ENCODE measurements at places on chromosomes 2 and 18.

- no peak for DNase-seq
Measured at GRCh38 chr2:46329340-46329739, 32.1 kb downstream of the EPAS1 start.

DNA sequence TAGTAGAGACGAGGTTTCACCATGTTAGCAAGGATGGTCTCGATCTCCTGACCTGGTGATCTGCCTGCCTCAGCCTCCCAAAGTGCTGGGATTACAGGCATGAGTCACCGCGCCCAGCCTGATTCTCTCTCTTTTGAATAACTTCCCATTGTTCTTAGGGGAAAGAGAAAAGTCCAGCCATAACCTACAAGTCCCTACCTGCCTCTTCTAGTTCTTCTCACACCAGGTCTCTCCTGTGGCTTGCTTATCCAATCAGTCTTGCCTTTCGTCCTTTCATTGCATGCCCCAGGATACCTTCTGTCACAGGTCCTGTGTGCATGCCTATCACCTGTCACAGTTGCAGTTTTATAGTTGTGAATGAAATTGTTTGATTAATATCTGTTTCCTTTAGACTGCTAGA, 148.1 kb downstream of the SLC4A3 start:
- no peak for DNase-seq

- no peak for DNase-seq
Measured at GRCh38 chr2:182649316-182649715, 66.7 kb upstream of the DNAJC10 start.

GRCh38 chr18:62485684-62486083, 37.1 kb upstream of the ZCCHC2 start:
- DNase-seq: no peak

- DNase-seq: no peak
Measured at GRCh38 chr2:219706823-219707281, 79.4 kb downstream of the SLC4A3 start.

- no peak for DNase-seq
Measured at GRCh38 chr2:152613235-152613634, 104.0 kb downstream of the PRPF40A start.

DNA sequence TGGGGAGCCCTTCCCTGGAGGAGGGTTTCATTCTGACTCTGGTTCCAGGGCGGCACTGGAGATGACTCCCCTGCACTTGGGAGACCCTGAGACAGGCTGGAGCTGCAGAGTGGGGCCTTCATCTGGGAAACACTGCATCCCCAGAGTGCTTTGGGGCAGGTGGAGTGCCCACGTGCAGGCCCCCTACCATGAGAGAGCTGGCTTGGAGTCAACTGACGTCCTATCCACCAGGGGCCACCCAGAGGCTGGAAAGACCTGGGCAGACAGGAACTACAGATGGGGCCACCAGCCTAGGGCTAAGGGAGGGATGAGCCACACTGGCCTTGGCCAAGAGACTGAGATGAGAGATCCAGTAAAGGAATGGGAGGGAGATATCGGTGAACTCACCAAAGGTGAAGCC, 153.8 kb downstream of the ASB1 start:
- no peak for DNase-seq

- DNase-seq: no peak
Measured at GRCh38 chr2:128390991-128391630, 72.4 kb upstream of the HS6ST1 start.

- no peak for DNase-seq
Measured at GRCh38 chr18:32612651-32613050, 142.0 kb upstream of the GAREM1 start.

DNA sequence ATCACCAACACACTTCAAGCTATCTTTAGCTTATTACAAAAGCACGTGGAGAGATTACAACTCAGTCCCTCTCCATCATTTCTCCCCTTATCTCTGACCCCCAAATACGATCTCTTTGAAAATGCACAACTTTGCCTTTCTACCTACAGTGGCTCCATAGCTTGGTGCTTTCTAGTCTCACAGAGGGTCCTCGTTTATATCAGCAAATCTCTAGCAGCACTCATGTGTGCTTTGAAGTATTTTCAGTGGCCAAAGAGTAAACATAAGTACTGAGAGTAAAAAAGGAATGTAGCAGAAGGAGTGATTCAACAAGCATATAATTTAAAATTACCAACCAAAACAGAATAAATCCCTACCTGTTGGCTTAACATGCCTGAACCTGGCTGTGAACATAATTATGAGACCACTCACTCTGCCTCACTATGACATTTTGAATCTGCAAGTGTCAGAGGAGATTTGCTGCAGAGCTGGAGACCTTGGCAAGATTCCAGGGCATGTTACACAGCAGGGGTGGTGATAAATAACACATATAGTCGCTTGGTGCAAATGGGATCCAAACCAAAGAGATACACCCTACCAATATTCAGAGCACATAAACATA, 54.6 kb downstream of the LAMA3 start:
- no peak for DNase-seq

- DNase-seq: no peak
Measured at GRCh38 chr2:231124838-231125568, at the start of gene HTR2B. Gene HTR2B, minus strand, starts transcription at chr2:231125042. Its CDS starts 1,278 bp downstream, at chr2:231123764.

DNA sequence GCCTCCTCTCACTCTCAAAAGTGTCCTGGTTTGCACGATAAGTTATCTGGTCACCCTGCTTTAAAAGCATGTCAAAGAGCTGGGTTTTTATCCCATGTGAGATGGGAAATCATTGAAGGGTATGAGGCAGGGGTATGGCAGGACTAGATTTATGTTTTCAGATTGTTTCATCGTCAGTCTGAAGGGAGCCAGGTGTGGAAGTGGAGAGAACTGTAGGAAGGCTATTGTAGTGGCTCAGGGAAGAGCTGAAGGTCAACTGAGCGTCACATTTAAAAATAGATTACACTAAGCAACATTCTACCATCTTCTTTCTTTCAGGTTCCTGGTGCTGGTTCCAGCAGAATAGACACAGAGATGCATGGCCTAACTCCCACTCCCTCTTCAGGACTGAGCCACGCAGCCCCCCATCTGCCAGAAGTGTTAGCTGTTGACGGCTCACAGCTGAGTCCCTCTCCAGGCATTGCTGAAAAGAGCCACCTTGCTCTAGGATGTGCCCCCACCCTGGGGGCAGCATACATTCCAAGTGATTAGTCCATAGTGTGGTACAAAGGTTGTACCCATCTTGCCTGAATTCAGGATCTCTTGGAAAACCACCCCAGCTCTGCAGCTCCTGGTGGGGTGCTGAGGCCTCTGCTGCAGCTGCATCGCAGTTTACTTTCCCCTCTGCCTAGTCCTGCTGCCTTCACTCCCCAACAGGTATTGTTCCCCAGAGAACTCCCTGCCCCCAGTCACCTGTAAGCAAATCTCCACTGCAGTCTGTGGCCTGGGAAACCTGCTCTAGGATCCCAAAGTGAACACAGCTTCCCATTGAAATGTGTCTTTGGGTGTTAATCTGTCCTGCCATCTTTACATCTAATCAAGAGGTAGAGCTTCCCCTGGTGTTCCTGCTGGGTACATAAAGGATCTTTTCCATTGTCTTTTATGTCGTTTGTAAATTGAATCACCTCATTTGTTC, 79.5 kb upstream of the KLF7 start:
- DNase-seq: no peak

DNA sequence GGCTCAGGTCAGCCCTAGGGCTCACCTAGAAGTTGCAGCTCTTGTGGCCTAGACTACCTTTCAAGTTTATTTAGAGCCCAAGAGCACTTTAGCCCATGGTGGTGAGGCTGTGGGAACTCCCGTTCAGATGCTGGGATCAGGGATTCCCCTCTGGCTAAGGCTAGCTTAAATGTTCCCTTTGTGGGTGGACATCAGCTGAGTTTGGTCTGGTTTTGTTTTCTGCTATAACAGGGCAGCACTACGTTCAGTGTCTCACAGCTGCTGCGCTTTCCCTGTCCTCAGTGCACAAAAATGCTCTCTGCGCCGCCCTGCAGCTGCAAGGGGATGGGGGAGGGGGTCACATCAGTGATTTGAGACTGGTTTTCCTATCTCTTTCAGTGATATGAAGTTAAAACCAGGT, 170.5 kb upstream of the KCNJ3 start:
- DNase-seq: no peak

- DNase-seq: no peak
Measured at GRCh38 chr18:59640721-59641120, 56.5 kb downstream of the CCBE1 start.

GRCh38 chr18:79133724-79134123, 64.5 kb downstream of the ATP9B start:
- DNase-seq: no peak

DNA sequence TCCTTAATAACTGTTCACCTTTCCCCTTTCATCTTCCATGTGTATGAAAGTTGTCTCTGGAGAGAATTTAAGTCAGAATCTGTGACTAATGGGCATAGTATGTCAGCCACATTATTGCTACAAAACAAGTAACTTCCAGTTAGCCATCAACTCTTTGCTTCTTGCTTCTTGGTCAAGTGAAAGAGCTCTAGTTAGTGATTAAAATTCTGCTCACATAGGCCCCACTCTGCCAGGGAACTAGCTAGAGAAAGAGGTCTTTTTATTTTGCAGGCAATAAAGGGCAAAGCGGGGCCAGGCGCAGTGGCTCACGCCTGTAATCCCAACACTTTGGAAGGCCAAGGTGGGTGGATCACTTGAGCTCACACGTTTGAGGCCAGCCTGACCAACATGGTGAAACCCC, 64.6 kb downstream of the COLEC12 start:
- no peak for DNase-seq

DNA sequence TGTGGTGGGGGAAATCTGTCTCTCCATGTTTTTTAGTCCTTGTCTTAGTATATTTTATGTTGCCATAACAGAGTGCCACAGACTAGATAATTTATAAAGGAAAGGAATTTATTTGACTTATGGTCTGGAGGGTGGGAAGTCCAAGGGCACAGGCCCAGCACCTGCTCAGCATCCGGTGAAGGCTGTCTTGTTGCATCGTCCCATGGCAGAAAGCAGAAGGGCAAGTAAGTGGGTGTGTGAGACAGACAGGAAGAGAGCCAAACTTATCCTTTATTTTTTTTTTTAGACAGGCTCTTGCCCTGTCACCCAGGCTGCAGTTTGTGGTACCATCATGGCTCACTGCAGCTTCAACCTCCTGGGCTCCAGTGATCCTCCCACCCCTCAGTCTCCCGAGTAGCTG, 98.1 kb downstream of the HS1BP3 start:
- no peak for DNase-seq

DNA sequence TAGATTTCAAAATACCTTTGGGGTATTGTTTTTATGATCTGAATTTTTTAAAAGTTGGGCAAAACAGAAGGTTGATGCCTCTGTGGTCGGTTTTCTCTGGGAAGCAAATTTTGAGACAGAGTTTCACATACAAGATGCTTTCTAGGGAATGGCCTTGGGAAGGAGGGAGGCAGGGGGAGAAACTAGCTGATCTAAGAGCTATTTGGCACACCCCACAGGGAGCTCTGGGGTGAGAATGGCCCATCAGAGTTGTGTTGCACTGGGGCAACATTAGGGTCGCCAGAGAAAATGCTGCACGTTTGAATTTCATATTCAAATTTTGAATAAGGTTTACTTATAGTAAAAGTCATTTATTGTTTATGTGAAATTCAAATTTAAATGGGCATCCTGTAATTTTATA, 11.9 kb upstream of the ADAM23 start:
- DNase-seq: no peak

GRCh38 chr2:75844651-75845050, 133.9 kb upstream of the GCFC2 start:
- DNase-seq: no peak

- no peak for DNase-seq
Measured at GRCh38 chr18:36075862-36076587, 8.7 kb upstream of the RPRD1A start.

- DNase-seq: no peak
Measured at GRCh38 chr18:6606411-6607085, 123.0 kb upstream of the ARHGAP28 start.

DNA sequence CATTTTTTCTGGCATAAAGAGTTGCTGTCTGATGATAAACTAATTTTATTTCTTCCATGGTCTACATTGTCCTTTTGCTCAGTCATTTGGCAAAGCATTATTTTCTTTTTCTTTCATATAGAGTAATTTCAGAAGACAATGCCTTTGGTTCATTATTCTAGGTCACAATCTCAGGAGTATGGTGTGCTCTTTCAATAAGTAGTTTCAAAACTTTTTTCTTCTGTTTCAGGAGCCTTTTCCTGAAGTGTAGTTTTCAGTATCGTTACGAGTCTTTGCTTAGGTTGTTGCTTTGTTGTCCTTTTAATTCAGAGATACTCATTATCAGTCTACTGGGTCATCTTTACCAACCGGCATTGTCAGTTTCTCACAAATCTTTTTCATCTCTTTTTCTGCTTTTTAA, 100.4 kb upstream of the GPC1 start:
- DNase-seq: no peak

- DNase-seq: no peak
Measured at GRCh38 chr2:20796374-20796791, 26.5 kb downstream of the LDAH start.

DNA sequence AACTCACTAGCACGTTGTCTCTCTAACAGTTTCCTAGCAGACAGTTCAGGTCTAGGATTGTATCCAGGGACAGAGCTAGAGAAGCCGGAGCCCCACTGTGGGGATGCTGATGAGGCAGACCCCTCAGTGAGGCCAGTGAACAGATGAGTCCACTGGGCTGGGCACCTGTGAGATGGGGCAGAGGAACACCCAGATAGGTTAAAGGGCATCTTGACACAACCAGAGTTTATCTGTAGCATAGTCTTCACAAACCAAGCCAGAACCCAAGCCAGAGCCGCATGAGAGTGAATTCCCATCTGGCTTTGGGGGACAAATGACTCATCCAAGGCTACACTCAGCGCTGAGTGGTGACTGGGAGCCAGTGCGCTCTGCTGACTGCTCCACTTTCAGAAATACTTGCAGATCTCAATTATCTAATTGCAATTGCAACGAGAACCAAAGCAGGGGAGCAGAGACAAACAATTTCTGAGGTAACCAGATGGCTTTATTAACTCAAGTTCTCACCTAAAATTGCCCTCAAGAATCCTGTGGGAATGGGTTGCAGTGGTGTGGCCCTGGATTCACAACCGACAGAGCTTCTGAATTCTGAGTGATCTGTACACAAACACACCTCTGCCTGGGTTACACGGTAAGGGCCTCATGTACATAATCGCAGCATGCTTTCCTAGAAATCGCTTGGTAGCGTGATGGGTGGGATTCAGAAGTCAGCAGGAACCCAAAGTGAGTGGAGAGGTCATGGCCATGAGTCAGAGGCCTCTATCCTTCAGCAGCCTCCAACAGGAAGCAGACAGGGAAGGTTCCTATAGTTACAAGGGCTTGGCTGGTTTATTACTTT, 48.7 kb upstream of the MSH2 start:
- no peak for DNase-seq

GRCh38 chr18:24837066-24837465, 376.6 kb downstream of the HRH4 start:
- DNase-seq: no peak

- DNase-seq: no peak
Measured at GRCh38 chr18:77039196-77040130, 93.1 kb downstream of the MBP start.

- DNase-seq: no peak
Measured at GRCh38 chr2:88500691-88501090, 48.2 kb upstream of the FOXI3 start.

Measured in KG1 (cell line).